ENCODE measurements at places on chromosomes 3 and 15.

DNA sequence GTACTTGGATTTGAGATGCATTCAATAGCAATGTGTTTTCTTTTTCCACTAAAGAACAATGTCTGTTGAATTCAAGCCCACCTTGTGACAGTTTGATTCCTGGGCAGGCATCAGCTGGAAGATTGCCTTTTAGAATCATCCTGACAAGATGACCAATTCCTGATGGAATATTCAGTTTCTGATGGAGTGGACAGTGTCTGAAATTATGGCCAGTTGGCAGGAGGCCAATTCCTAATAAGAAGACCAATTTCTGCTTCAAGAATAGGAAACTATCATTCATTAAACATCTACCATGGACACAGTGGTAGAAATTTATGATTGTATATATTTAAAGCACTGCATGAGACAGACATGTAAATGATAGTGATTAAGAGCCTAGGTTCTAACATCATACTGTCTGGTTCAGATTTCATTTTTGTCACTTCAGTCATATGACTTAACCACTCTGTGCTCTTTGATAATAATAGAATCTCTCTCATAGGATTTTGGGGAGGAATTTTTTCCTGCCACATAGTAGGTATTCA is 133.6 kb downstream of the CLSTN2 start:
- no peak for DNase-seq

GRCh38 chr15:39191871-39192291 is 389.0 kb upstream of the THBS1 start:
- no peak for DNase-seq

GRCh38 chr15:50810128-50810527 is 44.6 kb upstream of the SPPL2A start:
- DNase-seq, result no peak

DNA sequence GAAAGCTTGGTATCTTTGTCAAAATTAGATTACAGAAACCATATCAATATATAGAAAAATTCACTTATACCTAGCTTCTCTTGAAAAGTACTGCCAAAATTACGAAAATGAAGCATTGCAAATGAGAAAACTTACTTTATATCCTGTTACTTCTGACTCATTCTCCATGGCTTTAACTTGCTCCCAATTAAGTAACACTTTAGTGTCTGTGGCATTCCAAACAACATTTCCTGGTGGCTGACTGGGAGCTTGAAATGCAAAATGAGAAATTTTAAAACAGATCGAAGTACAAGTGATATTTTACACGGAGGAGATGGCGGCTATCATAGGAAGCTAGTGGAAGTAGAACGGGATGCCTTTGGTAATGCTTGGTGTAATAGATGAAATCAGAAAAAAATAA is 347.3 kb downstream of the CNTN3 start:
- no peak for DNase-seq

GRCh38 chr3:33718595-33718907 is 497 bp upstream of the CLASP2 start:
- no peak for DNase-seq

DNA sequence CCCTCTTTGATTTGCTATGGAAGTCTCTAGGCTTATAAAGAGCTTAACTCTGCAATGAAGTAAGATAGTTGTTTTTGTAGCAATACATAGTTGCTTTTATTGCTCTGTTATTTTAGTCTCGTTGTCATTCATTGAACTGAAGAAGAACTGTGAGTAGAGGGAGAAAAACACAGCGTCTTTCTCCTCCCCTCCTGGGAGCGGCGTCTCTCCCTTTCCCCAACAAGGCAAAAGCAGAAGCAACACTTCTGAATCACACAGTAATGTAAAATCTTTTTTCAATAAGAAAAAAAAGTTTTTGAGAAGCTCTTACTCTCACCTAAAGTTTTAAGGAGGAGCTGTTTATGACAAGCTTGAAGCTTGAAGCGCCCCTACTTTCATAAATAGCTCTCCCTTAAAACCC is 119.3 kb upstream of the SLC7A14 start:
- no peak for DNase-seq

DNA sequence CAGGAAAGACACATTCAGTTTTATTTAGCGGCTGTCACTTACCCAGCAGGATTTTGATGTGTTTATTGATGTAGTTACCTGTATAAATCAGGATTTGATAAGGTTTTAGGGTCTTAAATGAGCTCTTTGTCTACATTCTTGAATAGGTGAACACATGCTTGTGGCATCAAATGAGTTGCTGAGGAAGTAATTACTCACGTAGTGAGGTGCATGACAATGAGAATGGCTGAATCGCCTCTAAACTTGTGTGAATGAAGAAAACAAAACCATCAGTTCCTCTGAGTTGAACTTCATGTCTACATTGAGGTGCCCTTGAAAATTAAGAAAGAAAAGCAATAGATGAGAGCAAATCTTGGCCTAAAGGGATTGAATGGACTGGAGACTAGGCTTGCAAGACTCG is 245.6 kb upstream of the SATB1 start:
- DNase-seq, result no peak

DNA sequence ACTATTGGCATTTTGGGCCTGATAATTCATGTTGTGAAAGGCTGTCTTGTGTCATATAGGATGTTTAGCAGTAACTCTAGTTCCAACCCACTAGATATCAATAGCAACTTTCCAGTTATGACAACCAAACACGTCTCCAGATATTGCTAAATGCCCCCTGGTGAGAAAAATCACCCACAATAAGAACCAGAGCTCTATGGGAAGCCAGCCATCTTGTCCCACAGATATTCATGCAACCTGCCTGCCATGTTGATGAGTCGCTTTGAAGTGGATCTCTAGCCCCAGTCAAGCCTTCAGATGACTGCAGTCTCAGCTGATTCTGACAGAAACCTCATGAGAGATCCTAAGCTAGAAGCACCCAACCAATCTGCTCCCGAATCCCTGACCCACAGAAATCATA is 5.6 kb upstream of the TNIK start:
- DNase-seq, result no peak

DNA sequence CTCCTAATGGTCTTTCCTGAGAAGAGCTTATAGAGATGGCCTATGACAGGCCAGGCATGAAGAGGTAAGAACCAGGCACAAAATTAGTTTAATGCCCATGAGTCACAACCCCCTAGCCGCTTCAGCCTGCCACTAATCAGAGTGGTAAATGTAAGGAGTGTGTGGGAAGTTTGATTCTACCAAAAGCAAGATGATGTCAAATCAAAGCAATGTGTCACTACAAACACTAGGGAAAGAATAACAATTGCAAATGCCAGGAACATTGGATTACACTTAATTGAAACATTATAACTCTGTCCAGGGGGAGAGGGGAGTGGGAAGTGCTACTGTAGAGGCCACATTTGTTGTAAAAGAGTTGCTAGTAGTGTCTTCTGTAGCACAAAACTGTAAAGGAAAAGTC is 596.6 kb upstream of the AGTR1 start:
- DNase-seq, result no peak

DNA sequence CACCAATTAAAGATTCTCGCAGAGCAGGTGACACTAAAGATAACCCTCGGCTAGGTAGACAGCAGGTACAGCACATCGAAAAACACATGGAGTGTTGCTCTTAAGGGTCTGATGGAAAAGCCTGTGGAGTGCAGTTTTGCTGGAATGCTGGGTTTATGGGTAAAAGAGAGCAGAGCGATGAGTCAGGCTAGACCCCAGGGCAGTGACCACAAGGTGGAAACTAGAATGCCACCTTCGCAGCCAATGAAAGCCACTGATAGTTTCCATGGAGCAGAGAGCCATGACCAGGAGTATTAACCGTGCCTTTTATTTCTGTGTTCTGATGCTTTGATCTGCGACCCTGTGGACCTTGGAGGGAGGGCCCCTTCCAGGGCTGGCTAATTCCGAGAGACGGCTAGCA is 149.8 kb downstream of the GABRB3 start:
- DNase-seq, result no peak

DNA sequence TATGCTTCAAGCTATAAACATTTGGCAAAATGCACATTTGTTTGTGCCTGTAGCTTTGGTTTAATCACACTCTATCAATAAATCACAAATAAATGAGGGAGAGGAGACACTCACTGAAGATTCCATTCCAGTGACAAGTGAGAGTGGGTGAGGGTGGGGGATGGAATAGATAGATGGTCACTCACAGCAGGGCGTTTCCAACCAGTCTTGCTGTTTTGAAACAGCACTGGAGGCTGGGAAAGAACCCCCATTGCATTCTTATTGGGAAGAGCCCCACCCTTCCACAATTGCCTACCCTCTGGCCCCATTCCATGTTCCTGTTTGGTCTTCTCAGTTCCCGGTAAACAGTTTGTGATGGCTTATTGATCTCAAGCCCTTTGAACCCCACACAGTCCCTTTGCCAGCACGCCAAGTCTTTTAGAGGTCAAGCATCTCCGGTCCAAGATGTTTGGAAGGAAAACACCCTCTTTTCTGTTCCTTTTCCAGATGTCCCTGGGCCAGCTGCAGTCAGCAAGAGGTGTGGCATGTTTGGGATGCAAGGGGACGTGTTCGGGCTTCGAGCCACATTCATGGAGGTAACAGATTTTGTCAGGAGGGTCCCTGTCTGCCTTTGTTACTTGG is 30.7 kb downstream of the LMCD1 start:
- no peak for DNase-seq

DNA sequence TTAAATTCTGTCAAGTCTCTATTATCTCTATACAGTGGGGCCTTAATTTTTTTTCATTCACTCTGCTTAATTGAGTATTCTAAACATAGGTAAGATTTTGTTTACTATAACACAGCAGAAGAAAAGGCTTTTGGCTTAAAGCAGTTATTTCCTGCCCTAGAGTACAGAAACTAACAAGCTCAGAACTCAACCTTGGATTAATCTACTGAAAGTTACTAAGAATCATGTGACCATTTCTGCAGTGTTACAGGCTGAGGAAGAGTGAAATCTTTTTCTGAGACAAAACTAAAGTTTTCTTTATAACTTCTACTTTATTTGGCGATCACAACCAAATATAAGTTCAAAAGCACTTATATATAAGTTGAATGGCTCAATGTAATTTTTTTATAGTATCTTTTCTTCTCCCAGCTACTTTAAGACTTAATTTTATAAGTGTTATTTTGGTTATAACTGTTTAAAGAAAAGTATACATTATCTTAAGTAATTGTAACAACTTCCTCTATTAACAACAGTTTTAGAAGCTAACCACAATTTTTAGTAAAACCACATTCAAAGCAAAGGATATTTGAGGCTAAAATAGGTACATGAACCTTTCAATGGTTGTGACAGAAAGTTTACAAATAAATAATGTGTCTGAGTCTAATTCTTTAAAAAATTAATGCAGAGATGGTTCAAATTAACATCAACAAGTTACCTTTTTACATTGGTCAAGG is 240.6 kb upstream of the NAALADL2 start:
- no peak for DNase-seq

GRCh38 chr15:101504373-101504772 is 14.9 kb upstream of the PCSK6 start:
- DNase-seq, result no peak

- DNase-seq, result no peak
These were observed 110.2 kb upstream of the ARHGEF26 start for GRCh38 chr3:154011036-154011435.

DNA sequence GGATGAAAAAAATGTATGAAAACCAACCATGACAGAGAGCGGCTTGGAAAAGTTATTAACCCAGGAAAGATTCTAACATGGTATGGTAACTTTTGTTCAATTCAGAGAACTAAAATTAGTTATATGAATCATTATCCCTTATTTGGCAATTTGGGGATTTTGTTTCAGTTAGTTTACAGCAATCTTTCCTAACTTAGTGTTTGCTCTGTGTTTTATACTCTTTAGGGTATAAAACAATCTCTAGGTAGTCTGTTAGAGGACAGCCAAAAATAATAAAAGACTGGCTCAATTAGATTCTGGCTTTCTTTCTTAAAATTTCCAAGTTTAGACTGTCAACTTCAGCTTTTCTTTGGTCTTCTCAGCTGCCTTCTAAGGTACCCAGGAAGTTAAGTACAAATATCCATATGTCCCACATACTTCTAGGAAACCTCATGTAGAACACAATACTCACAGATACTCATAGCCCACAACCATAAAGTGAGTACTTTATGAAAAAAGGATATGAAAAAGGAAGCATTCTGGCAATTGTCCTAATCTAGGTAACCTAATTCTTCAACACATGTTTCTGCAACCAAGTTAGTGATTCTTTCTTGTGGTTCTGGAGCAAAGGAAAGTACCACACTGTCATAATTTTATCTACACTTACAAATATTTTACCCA is 849.3 kb downstream of the ROBO1 start:
- no peak for DNase-seq

DNA sequence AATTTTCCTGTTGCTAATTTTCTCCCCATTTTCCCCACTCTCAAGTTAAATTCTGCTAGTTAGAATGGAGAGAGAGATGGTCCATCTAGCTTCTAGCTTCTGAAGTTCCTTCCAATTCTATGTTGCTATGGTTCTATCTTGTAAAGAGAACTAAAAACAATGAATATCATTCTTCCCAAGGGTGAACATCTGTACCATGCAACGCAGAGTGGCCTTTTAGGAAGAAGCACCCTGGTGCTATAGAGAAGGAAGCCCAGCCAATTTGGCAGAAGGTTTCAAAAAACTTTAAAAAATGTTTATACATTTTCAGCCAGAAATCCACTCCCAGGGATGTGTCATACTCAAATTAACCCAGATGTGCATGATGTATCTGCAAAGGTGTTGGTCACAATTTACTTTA is 149.1 kb downstream of the SEMA6D start:
- no peak for DNase-seq

- DNase-seq, result no peak
These were observed 464 bp upstream of the MRPS25 start for GRCh38 chr3:15065550-15066007.

DNA sequence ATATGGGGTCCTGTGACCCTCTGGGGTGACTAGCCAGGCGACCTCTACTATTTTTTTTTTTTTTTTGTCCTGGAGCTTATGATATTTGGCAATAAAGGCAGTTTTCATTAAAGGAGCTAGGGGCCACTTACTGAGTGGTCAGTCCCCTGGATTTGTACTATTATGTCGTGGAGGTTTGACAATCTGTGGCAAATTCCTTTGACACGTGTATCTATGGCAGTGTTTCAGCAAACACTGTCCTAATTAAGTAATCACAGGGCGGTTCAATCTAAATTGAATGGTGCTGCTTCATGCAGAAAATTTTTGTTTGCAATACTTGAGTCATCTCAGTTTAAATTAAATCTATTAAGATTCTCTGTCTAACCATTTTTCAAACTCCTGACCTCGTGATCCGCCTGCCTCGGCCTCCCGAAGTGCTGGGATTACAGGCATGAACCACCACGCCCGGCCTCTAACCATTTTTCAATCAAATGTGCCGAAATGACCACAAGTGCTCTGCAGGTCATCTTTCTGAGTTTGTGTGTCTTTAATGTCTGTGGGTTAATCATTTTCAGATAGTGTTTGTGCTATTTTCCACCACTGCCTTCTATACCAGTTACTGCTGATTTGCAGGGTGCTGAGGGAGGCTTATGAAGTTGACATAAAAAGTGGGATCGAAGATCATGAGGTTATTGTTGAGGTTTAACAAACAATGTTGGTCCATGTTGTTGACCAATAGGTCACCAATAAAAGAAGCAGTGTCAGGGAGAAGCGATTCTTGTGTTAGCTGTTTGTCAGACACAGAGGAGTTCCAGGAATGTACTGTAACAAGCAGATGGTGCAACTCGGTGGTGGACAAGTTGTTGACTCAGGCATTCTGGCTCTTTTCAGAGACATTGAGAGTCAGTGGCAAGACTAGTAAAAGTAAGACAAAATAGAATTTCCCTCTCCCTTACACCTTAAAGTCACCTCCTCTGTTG is 18.6 kb upstream of the SLC2A2 start:
- no peak for DNase-seq

- no peak for DNase-seq
These were observed 19.4 kb downstream of the ZNF80 start for GRCh38 chr3:114218006-114218405.
